ENCODE measurements at places on chromosomes 16 and 17. TPM values are rescaled to one million over a fixed set of nuclear protein-coding genes. Genes with fewer than 3 reads are reported as not detected.

The TBX2 gene
- total RNA-seq, result 3.1 TPM

The GFER gene
- total RNA-seq, result 18.4 TPM

The TP53TG3B gene
- not detected for total RNA-seq

The CD300LF gene
- not detected for total RNA-seq

The UMOD gene
- not detected for total RNA-seq
